ENCODE measurements at places on chromosomes 12 and 14. TPM values are rescaled to one million over a fixed set of nuclear protein-coding genes. Genes with fewer than 3 reads are reported as not detected.

DNA sequence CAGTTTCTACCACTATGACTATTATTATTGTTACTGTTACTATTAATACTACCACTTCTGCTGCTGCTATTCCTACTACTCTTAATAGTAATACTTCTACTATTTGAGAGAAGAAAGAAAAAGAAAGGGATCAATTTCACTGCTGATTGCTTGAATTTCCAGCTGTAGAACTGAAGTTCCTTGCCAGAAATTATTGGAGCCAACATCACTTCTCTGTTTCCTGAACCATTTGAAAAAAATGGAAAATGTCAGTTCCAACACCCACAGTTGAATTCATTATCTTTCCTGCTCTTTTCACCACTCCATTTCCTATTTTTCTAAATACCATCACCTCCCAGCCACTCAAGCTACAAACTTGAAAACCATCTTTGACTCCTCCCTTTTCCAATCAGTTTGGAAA, 54.1 kb upstream of the PIK3C2G start:
- no peak for DNase-seq

DNA sequence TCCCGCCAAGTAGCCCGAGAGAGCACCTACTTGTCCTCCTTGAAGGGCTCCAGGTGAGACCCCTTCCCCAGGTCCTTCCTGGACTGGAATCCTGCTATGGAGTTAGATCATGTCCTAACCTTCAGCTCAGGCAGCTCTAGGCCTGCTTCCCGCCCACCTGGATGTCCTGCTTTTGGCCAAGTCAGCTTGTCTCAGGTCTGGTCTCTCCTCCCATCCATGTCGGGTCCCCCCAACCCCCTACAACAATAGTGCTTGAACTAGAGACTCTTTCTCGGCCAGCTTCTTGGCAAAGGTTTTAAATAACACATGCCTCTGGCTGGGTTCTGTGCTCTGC, 3.6 kb downstream of the NAB2 start:
- DNase-seq: no peak

- no peak for DNase-seq
Measured at GRCh38 chr12:12017135-12017581, 53.6 kb upstream of the BCL2L14 start.

DNA sequence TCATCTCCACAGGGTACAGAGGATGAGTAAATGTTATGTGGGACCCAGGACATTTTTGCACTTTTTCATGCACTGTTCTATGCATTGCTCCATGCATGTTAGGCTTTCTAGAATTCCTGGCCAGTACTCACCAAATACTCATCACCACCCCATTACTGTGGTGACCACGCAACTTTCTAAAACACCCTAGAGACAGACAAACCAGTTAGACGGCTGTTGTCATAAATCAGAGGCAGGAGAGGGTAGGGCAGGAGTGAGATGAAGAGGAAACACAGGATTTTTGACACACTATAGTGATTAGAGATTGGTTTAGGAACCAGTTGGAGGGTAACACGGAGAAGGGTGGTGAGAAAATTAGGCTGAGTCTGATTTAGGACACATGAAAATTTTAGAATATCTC, 59.3 kb downstream of the IFNG start:
- DNase-seq: no peak

- DNase-seq: no peak
Measured at GRCh38 chr14:55936691-55937090, 181.5 kb upstream of the PELI2 start.

DNA sequence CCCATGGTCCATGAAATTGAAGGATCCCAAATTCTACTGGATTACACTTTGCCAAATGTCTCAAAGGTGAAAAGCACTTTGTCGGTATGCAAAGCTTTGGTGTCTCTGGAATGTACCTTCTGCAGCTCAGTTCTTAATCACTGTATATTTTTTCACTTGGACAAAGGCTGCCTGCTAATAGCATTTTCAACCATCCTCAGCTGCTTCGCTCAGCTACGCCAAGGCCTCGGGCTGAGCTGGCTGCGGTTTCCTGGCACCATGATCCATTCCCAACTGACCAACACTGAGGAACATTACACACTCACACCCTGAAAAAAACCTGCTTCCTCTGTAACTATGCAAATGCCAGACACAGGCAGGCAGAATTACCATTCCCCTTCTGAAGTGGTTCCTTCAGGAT, 335.2 kb downstream of the DPF3 start:
- no peak for DNase-seq

The GTF2H3 gene
- total RNA-seq: 25.8 TPM

The PMCH gene
- total RNA-seq: 0.47 TPM

The TSPAN9 gene
- 4.9 TPM for total RNA-seq

The RNASE2 gene
- total RNA-seq: 49.1 TPM

The INSM2 gene
- 0.05 TPM for total RNA-seq

The AJUBA gene
- total RNA-seq: 14.4 TPM

The OR6C2 gene
- not detected for total RNA-seq

The B4GALNT3 gene
- 3.1 TPM for total RNA-seq

The FOXG1 gene
- 1.9 TPM for total RNA-seq

Data from thymus (tissue), 14 donors.